ENCODE measurements at places on chromosomes 12 and 14. TPM values are rescaled to one million over a fixed set of nuclear protein-coding genes. Genes with fewer than 3 reads are reported as not detected.

Gene RIMBP2
- total RNA-seq = not detected

Gene KRT72
- not detected for total RNA-seq

Gene PTPRO
- total RNA-seq = not detected

Gene CPNE6
- not detected for total RNA-seq

Gene FAM181A
- not detected for total RNA-seq

Measured in A549 treated with ZK216348 at 1 μM for 4 hours (cell line).